ENCODE measurements at places on chromosomes 1 and 21.

DNA sequence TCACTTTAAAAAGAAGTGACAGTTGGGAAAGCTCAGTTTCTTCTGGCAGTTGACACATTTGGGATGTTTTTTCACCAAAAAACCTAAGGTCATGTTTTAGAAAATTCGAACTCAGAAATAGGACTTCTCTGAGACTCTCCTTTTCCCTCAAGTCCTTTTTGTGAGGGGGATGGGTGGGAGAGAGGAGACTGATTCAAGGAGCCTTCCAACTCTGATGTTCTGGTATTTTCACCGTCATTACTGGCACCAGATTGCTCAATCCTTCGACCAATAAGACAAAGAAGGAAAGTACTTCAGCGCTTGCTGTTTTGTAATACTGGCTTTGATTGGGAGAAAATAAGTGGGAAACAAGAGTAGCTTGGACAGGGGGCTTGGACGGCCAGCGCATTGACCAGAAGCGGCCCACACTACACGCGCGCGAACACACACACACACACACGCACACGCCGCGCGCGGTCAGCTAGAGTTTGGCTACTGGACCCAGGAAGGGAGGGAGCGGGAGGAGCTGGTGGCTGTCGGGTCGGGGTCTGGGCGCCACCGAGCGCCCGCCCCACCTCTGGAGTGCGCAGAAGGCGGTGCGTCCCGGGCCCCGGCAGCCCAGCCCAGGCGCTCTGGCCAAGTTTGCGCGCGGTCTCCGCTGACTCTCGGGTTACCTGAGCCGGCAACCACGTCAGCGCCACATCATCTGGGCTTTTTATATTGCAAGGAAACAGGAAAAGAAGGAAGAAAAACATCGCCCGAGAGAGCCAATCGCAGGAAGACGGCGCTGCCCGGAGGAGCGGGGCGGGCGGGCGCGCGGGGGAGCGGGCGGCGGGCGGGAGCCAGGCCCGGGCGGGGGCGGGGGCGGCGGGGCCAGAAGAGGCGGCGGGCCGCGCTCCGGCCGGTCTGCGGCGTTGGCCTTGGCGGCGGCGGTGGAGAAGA is at the start of gene KCNK1:
TSS of gene KCNK1 (plus strand) at position 855 of the 921 bp plus-strand sequence. CDS start at position 921, 66 bp downstream.
- peak; percentile 24 for DNase-seq

GRCh38 chr1:27018316-27018715 is 5.7 kb upstream of the TENT5B start:
- DNase-seq = no peak

- DNase-seq = no peak
These were observed 187.1 kb downstream of the CDC42BPA start for GRCh38 chr1:227131193-227131592.

- DNase-seq = no peak
These were observed 135.9 kb downstream of the HHAT start for GRCh38 chr1:210464519-210465039.

GRCh38 chr1:187641015-187641414 is 812.3 kb downstream of the PLA2G4A start:
- DNase-seq = no peak

GRCh38 chr1:94463056-94463764 is 45.0 kb downstream of the ABCD3 start:
- no peak for DNase-seq

DNA sequence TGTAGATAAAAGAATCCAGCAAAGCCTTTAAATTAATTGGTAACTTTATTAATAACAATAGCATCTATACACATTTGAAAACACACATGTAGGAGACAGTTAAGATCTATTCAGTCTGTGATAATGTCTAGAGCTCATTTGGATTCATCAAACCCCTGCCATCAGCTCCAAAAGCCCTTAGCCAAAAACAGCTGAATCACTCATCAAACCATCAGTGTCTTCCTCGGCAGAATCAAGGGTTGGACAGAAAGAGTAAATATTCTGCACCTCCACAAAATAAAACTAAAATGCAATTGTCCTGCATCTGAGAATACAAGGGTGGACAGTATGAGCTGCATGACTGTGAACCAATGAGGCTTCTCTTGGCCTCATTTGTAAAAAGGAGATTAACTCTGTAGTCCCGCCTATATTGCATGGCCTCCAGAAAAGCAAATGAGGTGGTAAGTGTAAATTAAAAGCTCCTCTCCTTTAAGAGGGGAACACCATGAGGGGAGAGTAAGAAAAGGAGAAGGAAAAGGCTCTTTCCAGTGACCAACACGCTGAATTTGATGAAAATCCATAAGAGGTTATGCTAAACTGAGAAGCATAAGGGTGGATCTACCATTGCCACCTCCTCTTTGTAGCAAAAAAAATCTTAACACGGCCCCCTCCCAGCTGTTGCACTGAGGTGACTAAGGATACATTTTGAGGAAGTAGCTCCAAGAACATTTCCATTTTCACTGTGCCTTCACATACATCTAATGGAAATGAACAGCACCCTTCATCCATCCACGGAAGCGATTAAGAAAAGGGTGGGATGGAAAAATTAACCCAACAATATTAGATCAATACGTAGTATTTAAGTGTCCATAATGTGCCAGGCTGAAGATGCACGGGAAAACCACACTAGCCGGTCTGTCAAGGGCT is 14.7 kb upstream of the BOLA1 start:
- no peak for DNase-seq

GRCh38 chr1:119829625-119830024 is 18.4 kb upstream of the REG4 start:
- no peak for DNase-seq

GRCh38 chr1:89990976-89991831 is 3.7 kb upstream of the ZNF326 start:
- no peak for DNase-seq
